ENCODE measurements at places on chromosomes 3 and 15.

DNA sequence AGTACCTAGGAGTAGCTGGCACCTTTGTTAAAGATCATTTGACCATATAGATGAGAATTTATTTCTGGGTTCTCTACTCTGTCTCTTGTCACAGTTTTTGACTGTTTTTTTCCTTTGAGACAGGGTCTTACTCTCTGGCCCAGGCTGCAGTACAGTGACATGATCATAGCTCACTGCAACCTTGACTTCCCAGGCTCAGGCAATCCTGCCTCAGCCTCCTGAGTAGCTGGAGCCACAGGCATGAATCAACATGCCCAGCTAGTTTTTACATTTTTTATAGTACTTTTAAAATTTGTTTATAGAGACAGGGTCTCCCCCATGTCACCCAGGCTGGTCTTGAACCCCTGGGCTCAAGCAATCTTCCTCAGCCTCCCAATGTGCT is 45.0 kb downstream of the BCL2L10 start:
- DNase-seq = no peak

DNA sequence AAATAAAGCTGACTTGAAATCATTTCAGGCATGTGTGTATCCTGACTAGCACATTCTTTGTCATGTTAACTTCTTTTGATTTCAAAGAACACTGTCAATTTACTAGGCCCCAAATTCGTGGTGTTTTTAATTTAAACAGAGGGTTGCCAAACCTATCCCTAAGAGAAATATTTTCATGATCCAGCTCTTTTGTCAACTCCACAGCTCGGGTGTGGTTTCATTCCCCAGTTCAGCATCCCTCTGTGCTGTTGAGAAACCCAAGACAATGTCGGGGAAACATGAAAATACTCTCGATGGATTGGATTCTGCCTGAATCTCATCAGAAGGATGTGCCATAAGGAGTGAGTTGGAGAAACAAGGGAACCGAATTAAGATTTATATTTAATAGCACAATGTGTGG is 84.4 kb upstream of the PHLDB2 start:
- DNase-seq = no peak

- DNase-seq = no peak
These were observed 8.2 kb downstream of the TXNRD3 start for GRCh38 chr3:126646674-126647073.

GRCh38 chr15:91694831-91695210 is 158.7 kb upstream of the SLCO3A1 start:
- no peak for DNase-seq

- no peak for DNase-seq
These were observed 48.9 kb upstream of the AMOTL2 start for GRCh38 chr3:134423153-134423552.

GRCh38 chr3:100706365-100706764 is 2.9 kb upstream of the TFG start:
- no peak for DNase-seq

DNA sequence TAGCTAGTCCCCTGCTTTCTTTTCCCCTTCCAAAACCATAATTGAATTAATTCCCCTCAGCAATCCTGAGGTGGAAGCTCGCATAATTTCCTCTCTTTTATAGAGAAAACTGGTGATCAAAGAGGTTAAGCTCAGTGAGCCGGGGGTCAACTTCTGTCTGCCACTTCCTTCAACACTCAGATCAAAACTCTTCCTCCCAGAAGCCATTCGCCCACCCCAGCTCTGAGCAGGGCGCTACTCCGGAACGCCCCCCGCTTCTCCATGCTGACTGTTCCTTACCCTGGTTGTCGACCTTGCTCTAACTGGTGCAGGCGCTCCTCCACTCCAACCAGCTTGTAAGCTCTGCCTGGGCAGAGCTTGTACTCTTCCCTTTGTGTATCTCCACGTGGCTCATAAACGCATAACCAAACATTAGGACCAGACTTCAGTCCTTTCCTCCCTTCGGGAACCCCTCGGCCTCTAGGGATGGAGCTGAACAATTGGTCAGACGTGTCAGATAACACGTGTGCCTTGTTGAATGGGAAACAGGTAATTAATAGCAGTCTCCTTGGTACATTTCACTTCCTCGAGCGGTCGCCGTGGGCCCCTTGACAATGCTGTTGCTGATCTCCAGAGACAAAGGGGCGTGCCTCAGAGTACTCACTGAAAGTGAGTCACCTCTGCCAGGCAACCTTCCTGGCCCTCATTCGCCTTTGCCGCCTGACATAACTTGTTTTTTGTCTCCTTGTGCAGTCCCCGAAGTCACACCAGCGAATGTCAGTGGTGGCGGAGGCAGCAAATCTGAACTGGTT is 71.8 kb downstream of the IL5RA start:
- no peak for DNase-seq

DNA sequence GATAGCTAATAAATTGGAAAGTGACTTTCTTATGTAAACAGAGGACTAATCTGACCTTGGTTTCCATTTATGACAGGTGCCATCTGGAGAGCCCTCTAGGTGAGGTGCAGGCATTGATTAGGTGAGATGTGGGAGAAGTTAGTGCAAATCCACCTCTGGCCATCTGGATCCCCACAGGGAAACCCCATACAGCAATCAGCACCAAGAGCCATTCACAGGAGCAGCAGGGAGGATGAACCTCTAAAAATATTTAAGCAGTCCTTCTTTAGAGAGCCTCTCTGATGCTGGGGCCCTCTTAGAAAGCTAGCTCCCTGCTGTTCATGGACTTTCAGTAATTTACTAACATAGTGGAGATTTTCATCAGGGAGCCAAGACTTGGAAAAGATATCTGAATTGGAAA is 69.3 kb downstream of the CLSTN2 start:
- no peak for DNase-seq

- peak; percentile 34 for DNase-seq
These were observed 693 bp downstream of the CD200 start for GRCh38 chr3:112333381-112334317.

- no peak for DNase-seq
These were observed 12.0 kb upstream of the DAPK2 start for GRCh38 chr15:64058279-64058678.

DNA sequence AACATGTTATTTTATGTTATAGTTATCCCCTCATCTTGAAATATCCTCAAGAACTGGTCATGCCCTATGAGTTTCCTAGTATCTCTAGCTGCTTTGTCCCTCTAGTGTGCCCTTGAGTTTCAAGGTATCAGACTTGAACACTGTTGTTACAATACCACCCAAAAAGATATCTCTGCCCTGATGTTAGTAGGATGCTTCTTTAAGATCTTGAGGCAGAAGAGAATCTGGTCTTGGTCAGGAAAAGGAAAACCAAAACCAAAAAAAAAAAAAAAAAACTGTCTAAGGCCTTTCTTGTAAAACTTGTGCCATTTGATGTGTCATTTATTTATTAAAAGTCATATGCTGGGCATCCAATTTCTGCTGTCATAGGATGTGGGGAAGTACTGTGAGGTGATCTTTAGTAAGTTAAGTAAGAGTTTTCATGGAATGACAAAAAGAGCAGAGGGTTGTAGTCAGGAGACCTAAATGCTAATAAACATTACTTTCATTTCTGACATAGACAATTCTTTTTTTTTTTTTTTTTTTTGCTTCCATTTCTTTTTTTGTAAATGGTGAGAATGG is 229.7 kb downstream of the NECTIN3 start:
- no peak for DNase-seq

GRCh38 chr15:67691450-67691849 is 133.9 kb upstream of the SKOR1 start:
- DNase-seq = no peak

GRCh38 chr3:153150991-153151390 is 11.0 kb upstream of the RAP2B start:
- no peak for DNase-seq

- no peak for DNase-seq
These were observed 136.9 kb upstream of the TOPAZ1 start for GRCh38 chr3:44104668-44105321.

DNA sequence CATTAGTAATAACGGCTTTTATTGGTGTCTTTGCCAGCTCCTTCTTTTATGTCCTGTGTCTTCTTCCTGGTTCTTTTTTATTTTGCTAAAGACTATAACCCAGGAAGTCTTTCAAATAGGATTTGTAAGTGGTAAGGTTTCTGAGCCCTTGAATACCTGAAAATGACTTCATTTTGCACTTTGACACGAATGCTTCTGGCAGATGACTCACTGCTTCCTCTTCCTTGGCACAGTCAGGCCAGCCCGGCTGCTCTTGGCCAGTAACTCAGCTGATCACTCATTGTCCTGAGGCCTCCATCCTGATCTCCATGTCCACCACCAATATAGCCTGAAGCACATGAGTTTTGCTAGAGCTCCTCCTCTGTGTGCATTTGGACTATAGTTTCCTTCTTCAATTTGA is 48.7 kb upstream of the NR2E3 start:
- no peak for DNase-seq

DNA sequence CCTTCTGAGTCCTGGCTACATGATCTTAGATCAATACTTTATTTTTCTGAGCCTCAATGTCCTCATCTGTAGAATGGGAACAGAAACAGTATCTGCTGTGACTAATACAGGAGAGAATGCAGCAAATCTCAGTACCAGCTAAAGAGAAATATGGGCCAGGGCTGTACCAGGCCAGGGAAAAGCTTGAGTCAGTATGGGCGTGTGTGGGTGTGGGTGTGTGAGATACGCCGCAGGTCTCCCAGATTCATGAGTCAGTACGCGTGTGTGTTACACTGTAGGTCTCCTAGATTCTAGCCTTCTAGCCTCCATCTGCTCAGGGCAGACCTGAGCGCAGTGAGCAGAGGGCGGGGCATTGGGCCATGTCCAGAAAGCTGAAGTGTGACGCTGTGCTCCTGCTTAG is 15.2 kb downstream of the GNAI2 start:
- no peak for DNase-seq

DNA sequence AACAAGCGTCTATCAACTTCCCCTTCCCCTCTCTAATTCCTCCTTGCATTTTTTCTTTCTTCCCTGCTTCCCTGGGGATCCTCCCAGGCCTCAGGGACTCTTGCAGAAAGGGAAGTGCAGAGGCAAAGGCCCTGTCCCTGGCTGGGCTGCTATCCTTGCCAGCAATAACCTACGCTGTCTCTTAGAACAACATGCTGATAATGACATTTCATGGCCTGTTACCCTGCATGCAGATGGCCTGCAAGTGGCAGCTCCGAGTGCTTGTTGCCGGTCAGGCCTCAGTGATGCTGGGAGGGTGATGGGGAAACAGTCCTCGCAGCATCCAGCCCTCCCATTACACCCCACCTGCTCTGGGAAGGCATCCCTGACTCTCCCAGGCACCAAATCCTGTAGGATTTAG is 167.6 kb downstream of the RAB11A start:
- no peak for DNase-seq

- no peak for DNase-seq
These were observed 2.5 kb downstream of the PRR23E start for GRCh38 chr3:127195417-127195816.

- DNase-seq = no peak
These were observed 103.6 kb upstream of the NUDT16 start for GRCh38 chr3:131277836-131278497.

DNA sequence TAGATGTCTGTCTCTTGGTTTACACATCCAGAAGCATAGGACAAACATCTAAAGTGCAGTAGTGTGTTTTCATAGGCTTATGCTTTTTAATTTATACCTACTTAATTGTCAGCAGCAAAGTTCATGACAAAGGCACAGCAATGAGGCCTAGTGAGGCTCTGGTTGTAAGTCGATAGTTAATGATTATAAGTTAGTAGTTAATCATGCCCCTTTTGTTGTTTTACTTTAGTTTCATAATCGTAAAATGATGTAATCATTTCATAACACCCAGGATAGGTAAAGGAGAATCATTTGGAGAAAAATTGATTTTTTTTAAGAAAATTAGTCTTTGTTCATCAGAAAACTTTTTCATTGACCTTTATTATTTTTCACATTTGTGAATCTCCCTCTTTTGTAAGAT is 351.9 kb downstream of the LSAMP start:
- no peak for DNase-seq

DNA sequence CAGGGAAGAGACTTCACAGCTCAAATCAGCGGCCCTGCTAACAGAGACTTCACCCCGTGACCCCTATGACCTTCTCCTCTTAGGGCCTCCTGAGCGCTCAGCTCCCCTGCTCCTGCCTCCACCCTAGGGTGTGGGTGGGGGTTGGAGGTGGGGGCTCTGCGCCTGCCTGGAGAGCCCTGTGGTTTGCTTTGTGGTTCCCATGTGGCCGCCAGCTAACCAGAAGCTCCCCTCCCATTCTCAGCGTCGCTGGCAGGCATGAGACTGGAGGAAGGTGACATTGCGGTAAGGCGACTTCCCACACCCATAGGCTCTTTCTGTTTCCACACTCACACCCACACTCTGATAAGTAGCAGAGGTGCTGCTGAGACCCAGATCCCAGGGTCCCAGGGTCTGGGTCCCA is 27.6 kb downstream of the XYLB start:
- no peak for DNase-seq

DNA sequence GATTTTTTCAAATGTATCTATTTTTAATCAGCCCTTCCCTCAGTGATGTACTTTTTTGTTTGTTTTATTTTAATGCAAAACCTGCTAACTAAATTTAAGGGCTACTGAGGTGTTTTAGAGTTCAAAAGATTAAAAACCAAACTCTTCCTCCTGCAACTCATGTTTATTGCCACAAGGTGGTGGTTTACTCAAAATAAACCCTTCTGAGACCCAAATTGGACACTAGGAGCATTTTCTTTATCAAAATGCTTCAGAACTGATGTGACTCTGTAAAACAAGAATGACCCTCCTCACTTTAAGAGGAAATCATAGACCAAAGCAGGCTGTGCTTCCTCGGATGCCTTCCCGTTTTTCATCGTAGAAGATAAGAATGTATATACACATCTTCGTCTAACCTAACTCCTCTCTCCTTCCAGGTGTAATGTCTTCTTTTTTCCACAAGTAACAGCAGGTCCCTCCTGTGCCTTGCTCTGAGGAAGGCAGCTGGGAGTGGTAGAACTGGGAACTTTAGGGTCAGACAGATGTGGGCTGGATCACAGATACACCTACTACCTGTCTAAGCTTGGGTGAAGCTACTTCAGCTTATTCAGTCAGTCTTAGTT is 2.9 kb upstream of the NME9 start:
- DNase-seq = no peak

DNA sequence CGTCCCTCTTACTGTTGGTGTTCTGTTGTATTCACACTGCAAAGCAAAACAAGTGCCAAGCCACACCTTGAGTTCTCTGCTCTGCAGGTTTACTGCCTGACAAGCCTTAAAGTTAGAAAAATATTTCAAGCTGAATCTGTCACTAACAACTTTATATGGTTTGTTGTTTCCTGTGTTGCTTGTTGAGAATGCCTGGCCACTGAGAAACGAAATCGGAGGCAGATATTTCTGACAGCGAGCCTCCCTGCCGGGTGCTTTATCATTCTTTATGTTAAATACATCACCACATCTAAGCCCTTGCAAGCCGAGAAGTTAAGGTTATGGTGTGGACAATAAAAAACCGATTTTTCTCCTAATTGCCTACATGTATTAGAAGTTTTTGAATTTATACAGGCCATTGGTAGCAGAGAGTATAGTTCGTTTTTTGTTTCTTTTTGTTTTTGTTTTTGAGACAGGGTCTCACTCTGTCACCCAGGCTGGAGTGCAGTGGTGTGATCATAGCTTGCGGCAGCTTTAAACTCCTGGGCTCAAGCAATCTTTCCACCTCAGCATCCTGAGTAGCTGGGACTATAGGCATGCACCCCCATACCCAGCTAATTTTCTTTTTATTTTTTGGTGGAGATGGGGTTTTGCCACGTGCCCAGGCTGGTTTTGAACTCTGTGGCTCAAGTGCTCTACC is 188.4 kb upstream of the ICE2 start:
- no peak for DNase-seq

- no peak for DNase-seq
These were observed 102.0 kb upstream of the BHLHE40 start for GRCh38 chr3:4877173-4877787.

- peak; percentile 66 for DNase-seq
These were observed 41.5 kb downstream of the ADGRG7 start for GRCh38 chr3:100650651-100651619.
